ENCODE measurements at places on chromosomes 13 and 19.

GRCh38 chr19:574658-575526 is 2.5 kb downstream of the BSG start:
- no peak for DNase-seq

DNA sequence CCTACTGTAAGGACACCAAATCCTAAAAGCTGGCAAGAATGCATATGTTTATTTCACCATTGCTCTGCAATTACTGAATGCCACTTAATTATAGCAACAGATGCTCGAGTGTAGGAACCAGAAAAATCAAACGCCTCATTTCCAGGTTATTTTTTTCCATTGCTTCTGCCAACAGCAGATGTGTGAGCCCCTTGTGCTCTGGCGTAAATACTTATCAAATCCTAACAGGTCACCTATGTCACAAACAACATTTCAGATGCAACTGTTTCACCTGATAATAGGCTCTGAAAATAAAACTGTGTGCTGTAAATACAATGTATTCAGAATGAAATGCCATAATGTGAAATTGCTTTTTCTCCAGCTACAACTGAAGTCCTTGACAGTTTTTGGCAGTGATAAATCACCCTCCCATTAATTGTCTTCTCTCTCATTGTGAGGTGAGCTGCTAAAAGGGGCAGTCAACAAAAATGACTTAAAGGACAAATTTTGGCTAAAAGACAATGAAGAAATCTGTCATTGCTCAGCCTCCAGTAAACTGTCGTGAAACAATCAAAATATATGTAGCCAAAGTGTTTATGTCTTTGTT is 344.0 kb downstream of the DACH1 start:
- no peak for DNase-seq

- no peak for DNase-seq
Measured at GRCh38 chr19:35206379-35206778, 22.2 kb downstream of the FAM187B start.

GRCh38 chr13:111561091-111561781 is 240.8 kb downstream of the TEX29 start:
- DNase-seq = no peak
